ENCODE measurements at places on chromosomes 1 and 21.
A peak's percentile ranks its signal among the peaks of the same experiment; 100 is the strongest.

GRCh38 chr1:173208868-173209267 lies 1.7 kb upstream of the TNFSF4 start:
- DNase-seq, result no peak

DNA sequence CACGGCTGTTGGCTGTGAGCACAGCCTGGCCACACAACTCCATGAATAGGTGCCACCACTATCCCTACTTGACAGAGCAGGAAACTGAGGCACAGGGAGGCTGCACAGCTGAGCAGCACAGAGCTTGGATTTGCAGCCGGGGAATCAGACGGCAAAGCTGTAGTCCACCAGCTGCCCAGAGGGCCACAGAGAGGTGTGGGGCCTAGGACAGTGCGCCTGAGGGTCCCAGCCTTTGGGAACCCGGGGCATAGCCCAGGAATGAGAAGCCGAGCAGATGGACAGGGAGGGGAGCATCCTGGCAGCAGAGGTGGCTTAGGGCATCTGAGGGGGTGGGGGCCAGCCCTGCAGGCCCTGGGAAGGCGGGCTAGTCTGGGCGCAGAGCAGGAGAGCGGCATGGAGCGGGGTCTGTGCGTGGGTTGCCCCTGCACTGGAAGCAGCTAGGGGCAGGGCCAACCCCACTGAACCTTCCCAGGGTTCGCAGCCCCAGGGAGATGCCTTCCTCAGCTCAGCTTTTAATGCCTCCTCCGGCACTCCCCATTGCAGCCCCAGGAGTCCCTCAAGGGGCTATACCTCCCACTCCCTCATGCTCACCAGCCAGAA lies 46.2 kb upstream of the COL18A1 start:
- no peak for DNase-seq

DNA sequence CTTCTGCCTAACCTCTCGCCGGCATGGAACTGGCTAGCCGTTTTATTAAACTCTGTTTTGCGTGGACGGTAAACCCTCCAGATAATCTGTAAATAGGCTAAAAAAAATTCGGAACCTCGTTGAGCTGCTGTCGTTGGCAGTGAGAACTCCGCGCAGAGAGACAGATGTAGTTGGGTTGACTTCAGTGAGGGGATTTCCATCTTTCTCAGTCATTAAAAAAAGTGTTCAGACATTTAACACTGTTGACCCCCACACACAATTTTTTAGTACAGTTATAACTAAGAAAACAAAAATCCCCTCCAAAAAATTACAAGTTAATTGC lies 464 bp downstream of the PARK7 start:
- DNase-seq, result no peak

- peak; percentile 49 for DNase-seq
Measured at GRCh38 chr1:101238031-101238628, 1.3 kb downstream of the S1PR1 start.

DNA sequence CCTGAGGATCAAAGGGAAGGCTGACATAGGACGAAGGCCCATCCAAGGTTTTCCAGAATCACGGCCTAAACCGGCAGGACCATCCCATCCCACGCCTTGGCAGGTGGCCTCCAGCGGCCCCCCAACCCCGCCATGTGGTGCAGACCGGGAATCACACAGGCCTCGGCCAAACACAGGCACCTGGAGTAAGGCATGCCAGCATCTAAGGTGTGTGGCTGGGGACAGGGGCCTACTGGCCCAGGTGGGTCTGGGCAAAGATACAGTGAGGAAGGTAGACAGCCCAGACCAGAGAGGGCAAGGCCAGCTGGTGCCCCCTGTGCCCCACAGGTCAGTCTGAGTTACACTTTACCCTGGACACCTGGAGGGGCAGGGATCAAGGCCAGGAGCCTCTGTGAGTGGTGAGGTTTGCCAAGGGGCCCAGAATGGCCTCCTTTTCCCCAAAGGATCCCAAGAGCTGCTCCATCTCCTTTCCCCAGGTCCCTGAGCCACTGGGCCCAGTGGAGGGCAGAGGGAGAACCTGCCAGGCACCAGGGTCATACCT lies 12.7 kb upstream of the TAS1R2 start:
- DNase-seq, result no peak

Data from naive thymus-derived CD8-positive, alpha-beta T cell (primary cell).